ENCODE measurements at places on chromosomes 4 and X.

DNA sequence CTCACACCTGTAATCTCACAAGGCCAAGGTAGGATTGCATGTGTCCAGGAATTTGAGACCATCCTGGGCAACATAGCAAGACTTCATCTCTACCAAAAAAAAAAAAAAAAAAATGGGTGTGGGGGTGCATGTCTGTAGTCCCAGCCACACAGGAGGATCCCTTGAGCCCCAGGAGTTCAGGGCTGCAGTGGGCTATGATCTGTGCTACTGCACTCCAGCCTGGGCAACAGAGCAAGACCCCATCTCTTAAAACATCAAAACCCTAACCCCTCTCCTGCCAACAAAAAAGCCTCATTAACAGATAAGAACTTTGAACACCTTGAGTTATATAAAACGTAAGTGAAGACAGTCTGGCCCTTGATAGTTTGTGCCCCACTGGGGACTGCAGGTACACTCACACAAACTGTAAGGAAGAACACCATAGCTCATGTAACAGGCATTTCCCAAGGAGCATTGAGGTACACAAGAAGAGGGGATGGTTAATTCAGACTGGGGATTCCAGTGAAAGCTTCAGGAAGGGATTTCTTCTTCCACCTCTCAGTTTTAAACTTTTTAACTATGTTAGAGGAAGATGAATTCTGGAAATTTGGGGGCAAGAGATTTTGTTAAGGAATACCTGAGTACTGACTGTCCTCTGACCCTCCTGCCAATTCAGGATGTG is 34.7 kb downstream of the RBPJ start:
- no peak for DNase-seq

- DNase-seq, result no peak
Measured at GRCh38 chrX:25527156-25527555, 511.4 kb upstream of the ARX start.

DNA sequence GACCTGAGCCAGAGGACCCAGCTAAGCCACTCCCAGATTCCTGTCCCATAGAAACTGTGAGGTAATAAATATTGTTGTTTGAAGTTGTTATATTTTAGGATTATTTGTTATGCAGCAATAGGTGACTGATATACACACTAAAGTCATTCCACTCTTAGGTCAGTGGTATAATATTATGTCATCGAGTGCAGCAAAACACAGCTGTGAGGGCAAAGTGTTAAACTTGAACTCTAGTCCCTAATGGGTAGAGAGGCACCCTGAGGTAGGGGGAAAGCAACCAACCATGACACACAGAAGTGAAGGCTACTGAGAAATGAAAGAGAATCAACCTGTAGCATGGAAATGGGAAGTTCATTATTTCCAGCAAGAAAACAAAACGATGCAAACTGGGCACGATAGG is 66.6 kb downstream of the ATXN3L start:
- no peak for DNase-seq

GRCh38 chr4:25875281-25875745 is 12.5 kb upstream of the SEL1L3 start:
- DNase-seq, result no peak

DNA sequence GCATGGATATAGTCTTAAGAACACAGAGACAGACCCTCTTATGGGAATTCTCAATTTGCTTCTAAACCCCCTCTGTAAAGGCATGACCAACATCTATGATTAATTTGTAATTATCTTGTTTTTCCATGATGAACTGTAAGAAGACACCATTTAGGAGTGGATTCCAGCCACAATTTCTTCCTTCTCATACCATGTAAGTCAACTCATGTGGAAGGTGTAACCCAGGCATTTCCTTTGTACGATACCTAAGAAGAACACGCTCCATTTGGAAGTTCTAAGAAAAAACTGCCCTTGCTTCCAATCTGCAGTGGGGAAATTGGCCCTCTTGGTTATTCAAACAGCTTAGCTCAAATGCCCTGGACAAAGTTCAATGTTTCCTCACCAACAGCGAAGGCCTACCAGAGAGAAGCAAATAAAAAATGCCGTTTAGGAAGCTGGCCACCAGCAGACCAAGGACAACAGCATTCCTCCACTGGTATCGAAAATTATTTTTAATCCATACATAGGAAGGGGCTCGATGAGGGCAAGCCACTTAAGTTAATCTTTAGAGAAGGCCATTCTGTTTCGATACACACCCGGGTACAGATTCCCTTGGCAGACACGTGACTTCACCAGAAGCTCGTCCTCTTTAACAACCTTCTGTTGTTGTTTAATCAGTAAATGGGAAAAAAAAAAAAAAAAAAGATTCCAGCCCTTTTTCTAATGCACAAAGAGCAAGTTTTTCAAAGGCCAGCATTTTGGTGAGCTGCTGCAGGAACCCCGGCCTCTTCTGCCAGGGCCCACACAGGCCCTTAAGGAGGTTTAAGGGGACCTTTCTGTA is 2.6 kb downstream of the DHRSX start:
- no peak for DNase-seq
